ENCODE measurements at places on chromosomes 7 and 10.
A peak's percentile ranks its signal among the peaks of the same experiment; 100 is the strongest.

GRCh38 chr7:78124216-78124615 lies 325.6 kb downstream of the PHTF2 start:
- DNase-seq, result no peak

- DNase-seq, result no peak
Measured at GRCh38 chr10:6445671-6446316, 134.3 kb downstream of the PRKCQ start.

GRCh38 chr7:157234271-157234670 lies 95.5 kb downstream of the UBE3C start:
- no peak for DNase-seq

DNA sequence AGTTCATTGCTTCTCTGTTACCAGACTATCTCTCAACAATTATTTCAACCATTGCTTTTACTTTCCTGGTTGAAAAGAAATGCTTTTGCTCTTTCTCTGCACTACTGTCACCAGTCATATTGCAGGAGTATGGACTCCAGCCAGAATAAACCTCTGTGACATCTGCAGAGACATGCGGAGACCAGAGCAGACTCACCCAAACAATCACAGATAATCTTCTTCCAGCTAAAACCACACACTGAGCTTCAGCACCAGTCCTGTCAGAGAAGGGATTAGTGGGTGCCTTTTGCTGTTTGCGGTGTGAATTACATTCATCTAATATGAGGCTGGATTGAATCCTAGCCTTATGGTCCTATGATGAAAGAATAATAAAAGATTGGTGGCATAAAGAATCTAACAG lies 258.6 kb downstream of the CNTNAP2 start:
- DNase-seq, result peak; percentile 86

DNA sequence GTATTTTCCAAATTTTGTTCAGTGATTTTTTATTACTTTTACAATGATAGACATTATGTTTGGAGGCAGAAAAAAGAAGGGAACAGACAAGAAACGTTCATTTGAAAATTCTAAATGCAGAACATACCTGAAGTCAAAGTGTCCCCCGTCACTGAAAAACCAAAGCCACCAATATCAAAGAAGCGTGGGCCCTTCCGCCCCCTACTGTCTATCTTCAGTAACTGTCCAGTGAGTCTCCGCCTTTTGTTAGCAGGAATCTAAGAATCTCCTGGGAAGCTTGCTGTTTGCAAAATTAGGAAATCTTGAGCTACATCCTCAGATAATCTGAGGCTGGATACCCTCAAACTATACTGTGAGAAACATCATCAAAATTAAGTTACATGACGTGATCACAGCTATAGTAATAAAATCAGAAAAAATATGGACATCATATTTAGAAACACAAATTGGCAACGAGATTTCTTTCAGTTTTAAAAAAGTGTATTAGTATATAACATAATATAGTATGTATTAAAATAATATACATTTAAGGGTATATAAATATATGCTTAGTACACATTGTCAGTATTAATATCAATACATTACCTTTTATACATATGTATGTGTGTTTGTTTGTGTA lies 169.3 kb upstream of the AKR1E2 start:
- DNase-seq, result peak; percentile 43

DNA sequence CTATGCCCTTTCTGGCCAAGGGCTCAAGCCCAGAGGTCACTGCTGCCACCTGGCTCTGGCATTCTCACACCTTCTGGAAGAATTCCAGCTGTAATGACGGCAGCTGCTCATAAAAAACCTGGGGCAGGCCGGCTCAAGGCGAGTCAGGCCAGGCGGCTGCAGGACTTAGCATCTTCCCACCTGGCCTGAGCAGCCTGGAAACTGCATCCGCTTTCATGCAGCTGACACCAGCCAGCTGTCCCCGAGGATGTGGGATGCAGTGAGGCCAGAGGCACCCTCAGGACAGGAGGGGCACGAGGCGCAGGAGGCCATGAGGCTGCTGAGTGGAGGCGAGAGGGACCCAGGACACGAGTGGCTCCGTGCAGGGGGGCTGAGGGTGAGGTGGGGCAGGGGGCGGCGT lies 47.5 kb upstream of the ADGRA1 start:
- DNase-seq, result no peak

GRCh38 chr7:23338863-23339262 lies 39.7 kb downstream of the MALSU1 start:
- no peak for DNase-seq

- DNase-seq, result no peak
Measured at GRCh38 chr10:123537188-123537961, 128.8 kb upstream of the GPR26 start.

- no peak for DNase-seq
Measured at GRCh38 chr7:114821030-114821900, 100.6 kb upstream of the MDFIC start.

DNA sequence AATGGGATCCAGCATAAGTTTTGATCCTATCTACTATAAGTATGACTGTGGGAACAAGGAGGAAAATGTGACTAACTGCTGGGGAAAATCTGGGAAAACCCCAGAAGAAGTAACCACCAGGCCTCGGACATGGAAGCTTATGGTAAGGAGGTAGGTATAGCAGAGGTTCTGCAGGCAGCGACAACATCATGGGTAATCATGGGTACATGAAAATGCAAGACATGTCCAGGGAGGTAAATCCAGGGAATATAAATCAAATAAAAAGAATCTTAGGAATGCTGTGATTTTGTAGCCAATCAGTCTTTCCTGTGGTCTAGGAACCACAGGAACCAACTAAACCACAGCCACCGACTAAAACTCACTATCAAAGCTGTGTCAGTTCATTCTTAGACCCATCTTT lies 168.3 kb upstream of the NPY start:
- no peak for DNase-seq

DNA sequence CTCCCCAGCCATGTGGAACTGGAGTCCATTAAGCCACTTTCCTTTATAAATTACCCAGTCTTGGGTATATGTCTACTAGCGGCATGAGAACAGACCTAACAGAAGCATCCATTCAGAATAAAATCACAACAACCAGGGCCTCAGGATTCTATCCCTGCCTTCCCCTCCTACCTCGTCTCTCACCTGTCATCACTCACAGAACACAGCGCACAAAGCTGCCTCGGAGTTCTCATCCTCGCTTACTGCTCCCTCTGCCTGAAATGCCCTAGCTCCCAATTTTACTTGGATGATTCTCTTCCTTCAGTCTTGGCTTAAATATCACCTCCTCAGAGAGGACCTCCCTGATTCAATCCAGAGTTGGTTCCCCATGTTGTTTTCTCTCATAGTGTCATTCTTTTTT lies 70.7 kb upstream of the AFAP1L2 start:
- DNase-seq, result no peak

DNA sequence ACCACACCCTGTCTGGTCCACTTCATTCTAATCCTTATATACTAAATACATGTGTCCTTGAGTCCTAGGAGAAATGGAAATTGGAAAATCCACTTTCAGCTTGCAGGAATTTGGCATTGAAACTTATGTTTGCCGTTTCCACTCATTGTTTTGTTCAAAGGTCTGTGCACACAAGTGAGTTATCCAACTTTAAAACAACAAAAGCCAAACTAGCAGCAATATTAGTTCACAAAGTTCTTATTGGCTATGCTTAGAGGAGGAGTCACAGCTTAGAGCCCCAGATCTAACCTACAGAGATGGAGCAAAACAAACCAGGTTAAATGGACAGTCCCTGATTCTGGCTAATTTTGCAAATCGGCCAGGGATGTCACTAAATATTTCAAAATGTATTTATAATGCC lies 44.6 kb upstream of the AFAP1L2 start:
- no peak for DNase-seq

DNA sequence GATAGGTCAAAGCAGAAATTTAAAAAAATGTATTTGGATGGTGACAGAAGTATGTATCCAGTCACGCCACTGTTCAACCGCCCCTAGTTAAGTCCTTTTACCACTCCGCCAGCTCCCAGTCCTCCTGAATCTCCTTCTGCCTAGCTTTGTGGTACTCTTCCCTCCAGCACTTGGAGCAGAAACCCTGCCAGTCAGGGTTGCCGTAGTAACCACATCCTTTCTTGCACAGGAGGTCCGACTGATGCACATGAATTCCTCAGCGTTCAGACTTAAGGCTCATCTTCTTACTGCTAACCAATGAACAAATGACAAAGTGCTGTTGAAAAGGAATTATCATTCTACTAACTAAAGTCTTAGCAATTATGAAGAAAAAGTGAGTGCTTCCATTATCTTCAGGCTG lies 175.3 kb upstream of the KCTD7 start:
- DNase-seq, result no peak

- no peak for DNase-seq
Measured at GRCh38 chr10:30351502-30351901, 2.4 kb upstream of the MTPAP start.

DNA sequence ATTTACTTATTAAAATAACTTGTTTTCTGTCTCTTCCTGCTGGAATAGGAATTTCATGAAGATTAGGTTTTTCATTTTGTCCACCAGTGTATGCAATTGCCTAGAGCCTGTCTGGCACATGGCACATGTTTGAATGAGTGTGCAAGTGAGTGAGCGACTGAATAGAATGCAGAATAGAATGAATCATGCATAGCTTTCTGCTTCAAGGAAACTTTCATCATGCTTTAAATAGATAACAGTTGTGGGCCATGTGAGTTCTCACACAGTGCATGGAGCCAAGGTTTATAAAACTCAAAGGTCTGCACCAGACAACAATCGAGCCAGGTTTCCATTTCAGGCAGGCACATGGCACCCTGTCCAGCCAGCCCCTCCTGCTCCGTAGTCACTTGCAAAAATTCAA lies 74.2 kb upstream of the HECW1 start:
- no peak for DNase-seq

GRCh38 chr10:14205233-14205632 lies 125.5 kb downstream of the FRMD4A start:
- DNase-seq, result no peak

DNA sequence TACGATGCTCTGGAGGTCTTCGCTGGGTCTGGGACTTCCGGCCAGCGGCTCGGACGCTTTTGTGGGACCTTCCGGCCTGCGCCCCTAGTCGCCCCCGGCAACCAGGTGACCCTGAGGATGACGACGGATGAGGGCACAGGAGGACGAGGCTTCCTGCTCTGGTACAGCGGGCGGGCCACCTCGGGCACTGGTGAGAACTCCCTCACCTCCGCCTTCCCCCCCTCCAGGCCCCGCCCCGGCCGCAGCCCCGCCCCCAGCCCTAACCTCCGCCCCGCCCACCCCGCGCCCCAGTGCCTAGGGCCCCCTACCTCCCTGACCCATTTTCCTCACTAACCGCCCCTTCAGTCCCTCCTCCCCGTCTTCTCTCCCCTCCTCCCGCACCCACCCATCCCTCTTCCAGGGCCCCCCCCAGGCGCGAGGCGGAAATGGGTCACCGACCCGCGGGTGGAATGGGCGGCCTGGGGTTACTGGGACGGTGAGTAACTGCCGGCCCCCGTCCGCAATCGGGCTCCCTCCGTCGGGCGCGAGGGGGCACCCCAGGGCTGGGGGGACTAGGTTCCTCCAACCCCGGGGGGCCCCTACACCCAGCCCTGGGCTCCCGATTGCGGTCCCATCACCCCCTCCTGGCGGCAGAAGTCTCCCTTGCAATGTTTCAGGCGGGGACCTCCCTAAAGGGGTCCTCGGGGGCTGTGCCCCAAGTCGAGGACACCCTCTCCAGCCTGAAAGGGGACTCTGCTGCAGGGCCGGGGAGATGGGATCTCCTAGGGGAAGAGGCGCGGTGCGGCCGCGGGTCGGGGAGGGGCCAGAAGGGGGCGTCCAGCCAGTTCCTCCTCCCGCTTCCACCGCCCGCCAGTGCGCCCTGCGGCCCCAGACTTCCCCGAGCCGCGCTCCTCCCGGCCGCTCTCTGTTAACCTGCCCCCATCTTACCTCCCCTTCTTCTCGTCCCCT lies 2.1 kb downstream of the PCOLCE start:
- DNase-seq, result no peak

- DNase-seq, result no peak
Measured at GRCh38 chr10:76456197-76456596, 1024.8 kb downstream of the LRMDA start.

- DNase-seq, result no peak
Measured at GRCh38 chr7:135693558-135693957, 31.2 kb downstream of the STMP1 start.

DNA sequence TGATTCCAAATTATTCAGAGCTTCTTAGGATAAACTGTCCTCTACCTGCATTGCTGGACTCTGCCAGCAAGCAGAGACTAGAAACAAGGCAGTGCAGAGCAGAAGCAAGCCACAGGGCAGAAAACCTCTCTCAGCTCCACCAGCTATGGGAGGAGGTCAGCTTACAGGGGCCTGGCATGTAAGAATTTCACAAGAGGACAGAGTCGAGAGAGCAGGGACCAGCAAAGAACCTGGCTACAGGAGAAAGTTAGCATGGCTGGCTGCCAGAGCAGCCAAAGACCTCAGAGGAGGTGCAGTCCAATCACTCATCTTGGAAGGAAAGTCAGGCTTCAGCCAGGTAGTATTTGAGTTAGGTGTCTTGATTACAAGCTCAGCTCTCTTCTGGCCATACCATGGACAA lies 62.9 kb downstream of the ENO4 start:
- DNase-seq, result no peak

GRCh38 chr10:119505131-119505551 lies 37.4 kb downstream of the RGS10 start:
- DNase-seq, result no peak

DNA sequence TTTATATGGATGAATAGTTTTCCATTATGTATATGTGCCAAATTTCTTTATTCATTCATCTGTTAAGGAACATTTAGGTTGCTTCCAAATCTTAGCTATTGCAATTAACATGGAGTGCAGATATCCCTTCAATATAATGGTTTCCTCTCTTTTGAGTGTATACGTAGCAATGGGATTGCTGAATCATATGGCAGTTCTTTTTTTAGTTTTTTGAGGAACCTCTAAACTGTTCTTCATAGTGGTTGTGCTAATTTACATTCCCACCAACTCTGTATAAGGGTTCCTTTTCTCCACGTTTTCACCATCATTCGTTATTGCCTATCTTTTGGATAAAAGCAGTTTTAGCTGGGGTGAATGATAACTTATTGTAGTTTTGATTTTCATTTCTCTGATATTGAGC lies 46.5 kb downstream of the FAS start:
- no peak for DNase-seq

DNA sequence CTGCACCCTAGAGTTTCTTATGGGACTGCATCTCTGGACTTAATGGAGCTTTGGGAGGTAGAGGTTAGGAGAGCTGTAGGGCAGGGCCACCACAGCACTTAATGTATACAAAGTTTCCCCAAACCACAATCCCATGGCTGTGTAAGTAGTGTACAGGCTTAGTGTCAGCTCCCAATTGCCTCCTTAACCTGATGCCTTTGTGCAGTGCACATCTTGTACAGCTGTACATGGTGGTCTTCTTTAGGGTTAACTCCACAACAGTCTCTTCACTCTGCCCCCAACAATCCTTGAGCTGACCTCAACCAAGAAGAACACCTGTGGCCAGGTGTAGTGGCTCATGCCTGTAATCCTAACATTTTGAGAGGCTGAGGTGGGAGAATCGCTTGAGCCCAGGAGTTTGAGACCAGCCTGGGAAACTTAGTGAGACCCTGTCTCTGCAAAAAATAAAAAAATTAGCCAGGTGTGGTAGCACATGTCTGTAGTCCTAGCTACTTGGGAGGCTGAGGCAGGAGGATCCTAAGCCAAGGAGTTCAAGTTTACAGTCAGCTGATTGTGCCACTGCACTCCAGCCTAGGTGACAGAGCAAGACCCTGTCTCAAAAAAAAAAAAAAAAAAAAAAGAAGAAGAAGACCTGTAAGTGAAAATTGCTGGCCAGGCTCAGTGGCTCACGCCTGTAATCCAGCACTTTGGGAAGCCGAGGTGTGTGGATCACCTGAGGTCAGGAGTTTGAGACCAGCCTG lies 6.8 kb downstream of the PLAU start:
- no peak for DNase-seq

Data from NCI-H1694 (cell line).